ENCODE measurements at places on chromosomes 11 and 22.

DNA sequence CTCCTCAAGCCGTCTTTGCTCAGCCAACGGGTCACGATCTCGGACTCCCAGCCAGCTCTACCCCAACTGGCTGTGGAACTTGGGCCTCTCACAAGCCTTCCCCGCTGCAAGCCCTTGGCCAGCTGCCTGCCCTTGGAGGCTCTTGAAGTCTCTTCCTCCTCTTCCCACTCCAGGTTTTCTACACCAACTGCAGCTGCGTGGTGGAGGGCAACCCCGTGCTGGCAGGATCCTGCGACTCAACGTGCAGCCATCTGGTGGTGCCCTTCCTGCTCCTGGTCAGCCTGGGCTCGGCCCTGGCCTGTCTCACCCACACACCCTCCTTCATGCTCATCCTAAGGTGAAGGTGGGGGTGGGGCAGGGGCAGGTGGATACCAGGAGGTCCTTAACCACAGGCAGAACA lies 40.5 kb upstream of the TPBGL start:
- H3K27ac ChIP-seq, result no peak overlapping the region
- no peak overlapping the region for H3K4me3 ChIP-seq

DNA sequence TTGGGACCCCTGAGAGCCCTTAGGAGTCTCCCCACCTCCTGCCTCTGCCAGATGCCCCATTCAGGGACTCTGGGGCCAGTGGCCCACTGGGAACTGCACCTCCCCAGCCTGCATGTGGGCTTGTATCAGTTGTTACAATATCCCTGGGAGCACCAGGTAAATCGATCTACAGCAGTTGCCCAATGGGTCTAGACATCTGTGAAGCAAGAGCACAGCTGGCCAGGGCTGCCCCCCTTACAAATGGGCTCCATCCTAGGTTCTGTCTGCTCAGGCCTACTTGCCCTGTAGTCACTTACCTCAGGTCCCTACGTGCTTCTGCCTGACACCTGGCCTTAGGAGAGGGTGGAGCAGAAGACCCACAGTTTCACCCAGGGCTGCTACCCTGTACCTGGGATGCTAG lies 62.7 kb downstream of the HIRA start:
- no peaks in the 10 kb centered on the region for H3K27me3 ChIP-seq
- no peak overlapping the region for H3K27ac ChIP-seq
- peaks cover 40% of the 10 kb centered on the region for H3K36me3 ChIP-seq
- no peak overlapping the region for H3K4me3 ChIP-seq

DNA sequence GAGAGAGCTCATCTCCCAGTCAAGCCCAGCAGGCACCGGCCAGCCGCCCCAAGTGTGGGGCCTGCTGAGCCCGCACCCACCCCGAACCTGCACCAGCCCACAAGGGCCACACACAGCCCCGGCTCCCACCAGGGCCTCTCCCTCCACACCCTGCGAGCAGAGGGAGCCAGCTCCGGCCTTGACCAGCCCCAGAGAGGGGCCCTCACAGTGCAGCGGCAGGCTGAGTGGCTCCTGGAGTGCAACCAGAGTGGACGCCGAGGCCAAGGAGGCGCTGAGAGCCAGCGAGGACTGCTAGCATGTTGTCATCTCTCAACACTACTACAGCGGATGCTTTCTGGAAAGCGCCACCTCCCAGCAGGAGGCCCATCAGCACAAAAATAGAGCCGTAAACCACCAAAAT lies 10.9 kb downstream of the DEFB108B start:
- H3K4me1 ChIP-seq, result no peaks in the 10 kb centered on the region
- H3K27ac ChIP-seq, result no peak overlapping the region
- no peaks in the 10 kb centered on the region for H3K36me3 ChIP-seq
- H3K4me3 ChIP-seq, result no peak overlapping the region

DNA sequence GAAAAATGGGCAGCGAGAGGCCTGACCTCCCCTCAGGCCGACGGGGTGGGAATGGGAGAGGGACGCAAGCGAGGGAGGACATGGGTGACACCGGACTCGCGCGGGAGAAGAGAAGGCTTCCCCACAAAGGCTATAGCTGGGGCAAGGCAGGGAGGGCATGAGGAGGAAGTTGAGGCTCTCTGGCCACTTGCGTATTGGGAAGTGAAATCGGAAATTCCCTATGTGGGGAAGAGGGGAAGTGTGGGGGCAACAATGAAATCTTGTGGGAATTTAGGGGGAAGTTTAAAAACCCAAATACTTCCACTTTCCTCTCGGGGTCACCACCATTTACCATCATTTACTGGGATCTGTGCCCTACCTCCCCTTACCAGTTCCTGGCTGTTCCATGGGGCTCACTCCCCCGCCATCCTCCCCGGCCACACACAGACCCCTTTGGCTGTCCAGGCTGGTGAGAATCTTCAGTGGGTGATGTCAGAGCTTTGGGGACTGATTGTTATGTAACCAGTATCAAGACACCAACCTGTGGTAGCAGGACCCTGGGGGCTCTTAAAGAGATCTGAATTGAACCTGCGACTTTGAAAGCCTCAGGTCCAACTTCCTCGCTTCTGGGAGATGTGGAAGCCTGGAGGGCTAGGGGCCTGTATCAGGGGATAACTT lies 951 bp upstream of the EHD1 start:
- H3K4me1 ChIP-seq, result peaks cover 56% of the 10 kb centered on the region
- peak; percentile 89 for DNase-seq
- peak overlapping the region; percentile 86 for H3K4me3 ChIP-seq
- no peaks in the 10 kb centered on the region for H3K27me3 ChIP-seq
- H3K27ac ChIP-seq, result peak overlapping the region; percentile 96

DNA sequence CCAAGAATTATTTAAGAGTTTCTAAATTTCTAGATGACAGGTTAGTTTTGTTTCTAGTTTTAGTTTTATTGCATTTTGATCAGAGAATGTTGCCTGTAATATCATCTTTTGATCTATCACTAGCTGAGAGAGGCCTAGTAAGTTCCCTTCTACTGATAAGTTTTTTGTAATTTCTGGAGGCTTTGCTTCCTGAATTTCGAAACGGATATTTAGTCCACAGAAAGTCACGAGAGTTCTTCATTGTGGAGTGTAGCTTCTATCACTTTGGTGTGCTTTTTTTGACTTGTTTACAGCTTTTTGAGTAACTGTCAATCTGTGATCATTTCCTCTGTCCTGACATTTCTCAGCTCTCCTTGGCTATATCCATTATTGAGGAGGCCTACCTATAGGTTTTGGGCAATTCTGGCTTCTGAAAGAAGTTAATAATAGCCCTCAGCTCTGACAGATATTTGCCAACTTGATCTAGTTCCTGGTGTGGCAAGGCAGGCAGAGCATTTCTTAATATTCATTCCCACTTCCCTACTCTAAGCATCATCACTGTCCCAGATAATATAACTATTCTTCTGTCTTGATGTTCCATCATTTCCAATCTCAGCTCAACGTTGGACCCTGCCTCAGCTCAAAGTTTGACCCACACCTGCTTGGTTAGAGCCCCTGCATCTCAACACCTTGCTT lies 171.3 kb downstream of the BLID start:
- H3K27me3 ChIP-seq, result no peaks in the 10 kb centered on the region
- H3K4me3 ChIP-seq, result no peak overlapping the region
- H3K36me3 ChIP-seq, result no peaks in the 10 kb centered on the region
- no peak overlapping the region for H3K27ac ChIP-seq
